ENCODE measurements at places on chromosomes 6 and 20. TPM values are rescaled to one million over a fixed set of nuclear protein-coding genes. Genes with fewer than 3 reads are reported as not detected.
A peak's percentile ranks its signal among the peaks of the same experiment; 100 is the strongest.

GRCh38 chr6:39333644-39334438, 11.3 kb upstream of the KCNK16 start:
- no peak for DNase-seq

DNA sequence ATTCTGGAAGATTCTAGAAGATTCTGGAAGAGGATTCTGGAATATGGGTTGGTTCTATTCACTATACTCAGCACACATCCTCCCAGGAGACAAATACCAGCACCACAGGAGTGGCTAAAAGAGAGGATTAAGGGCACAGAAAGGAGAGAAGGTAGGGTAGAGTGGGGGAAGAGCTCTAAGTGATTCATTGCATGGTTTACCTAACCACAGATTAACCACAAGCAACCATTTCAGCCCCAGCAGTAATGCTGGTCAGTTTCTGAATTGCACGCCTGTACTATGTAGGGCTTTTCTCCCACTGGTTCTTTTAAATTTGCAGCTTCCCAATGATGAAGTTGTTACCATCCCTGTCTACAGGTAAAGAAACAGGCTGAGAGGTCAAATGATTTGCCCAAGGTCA, 192.7 kb upstream of the PMEPA1 start:
- no peak for DNase-seq

HSPA12B gene
- total RNA-seq = not detected

GRCh38 chr6:50734488-50734887, 21.2 kb downstream of the TFAP2D start:
- no peak for DNase-seq

LCA5 gene
- 1.7 TPM for total RNA-seq

DNA sequence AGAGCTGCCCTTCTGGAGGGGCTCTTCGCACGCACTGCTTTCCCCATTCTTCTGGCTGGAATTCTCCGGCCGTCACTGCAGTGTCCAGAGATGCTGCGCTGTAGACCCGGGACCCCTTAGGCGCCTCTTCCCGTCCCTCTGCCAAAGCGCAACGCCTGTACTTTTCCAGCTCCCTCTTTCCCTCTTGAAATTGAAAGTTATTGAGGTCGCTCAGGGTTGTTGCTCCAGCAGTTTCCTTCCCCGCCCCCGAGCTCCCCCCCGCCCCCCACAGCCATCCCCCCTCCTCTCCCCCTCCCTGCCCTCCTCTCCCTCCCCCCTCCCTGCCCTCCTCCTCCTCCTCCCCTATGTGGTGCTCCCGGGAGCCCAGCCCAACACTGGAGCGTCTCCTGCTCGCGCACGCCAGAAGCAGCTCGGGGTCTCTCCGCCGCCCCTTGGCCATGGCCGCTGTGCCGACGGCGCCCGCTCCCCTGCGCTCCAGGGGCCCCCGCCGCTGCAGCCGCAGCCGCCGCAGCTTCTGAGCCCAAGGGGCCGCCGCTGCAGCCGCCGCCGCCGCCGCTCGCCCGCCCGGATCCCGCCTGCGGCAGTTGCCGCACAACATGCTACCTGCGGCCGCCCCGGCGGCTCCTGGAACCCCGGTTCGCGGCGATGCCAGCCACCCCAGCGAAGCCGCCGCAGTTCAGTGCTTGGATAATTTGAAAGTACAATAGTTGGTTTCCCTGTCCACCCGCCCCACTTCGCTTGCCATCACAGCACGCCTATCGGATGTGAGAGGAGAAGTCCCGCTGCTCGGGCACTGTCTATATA, at the start of gene RSPO3:
RSPO3 (plus strand) TSS at position 374 of the 804 bp plus-strand sequence. CDS start 522 bp downstream, outside the sequence.
- no peak for DNase-seq

- DNase-seq = no peak
These were observed 4.5 kb upstream of the MYT1 start for GRCh38 chr20:64159711-64160110.

GRCh38 chr20:43846516-43846905, 68.1 kb upstream of the TOX2 start:
- no peak for DNase-seq

- no peak for DNase-seq
These were observed 2.1 kb downstream of the TGM6 start for GRCh38 chr20:2382833-2383232.

ID4 gene
- 7.0 TPM for total RNA-seq

CCN5 gene
- not detected for total RNA-seq

- no peak for DNase-seq
These were observed 78.4 kb downstream of the PREP start for GRCh38 chr6:105324386-105324950.

DNA sequence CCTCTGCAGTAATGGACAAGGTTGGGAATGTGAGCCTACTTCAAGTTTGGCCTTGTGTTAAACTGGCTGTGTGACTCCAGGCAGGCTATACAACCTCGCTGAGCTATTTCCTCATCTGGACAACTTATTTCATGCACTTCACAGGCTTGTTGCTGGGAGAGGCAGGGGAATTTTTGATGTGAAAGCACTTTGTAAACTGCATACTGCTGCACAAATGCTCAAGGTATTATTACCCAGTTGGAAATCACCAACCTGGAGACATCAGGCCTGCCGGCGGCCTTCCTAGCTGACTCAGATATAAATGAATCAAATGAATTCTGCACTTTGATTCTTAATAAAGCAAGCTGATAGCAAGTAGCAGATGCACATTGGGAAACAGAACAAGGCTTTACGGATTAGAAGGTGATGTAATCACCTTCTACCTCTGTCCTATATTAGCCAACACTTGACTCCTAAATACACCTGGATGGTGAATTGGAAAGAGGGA, 10.1 kb downstream of the JARID2 start:
- DNase-seq = no peak

IRF4 gene
- total RNA-seq = not detected

DNA sequence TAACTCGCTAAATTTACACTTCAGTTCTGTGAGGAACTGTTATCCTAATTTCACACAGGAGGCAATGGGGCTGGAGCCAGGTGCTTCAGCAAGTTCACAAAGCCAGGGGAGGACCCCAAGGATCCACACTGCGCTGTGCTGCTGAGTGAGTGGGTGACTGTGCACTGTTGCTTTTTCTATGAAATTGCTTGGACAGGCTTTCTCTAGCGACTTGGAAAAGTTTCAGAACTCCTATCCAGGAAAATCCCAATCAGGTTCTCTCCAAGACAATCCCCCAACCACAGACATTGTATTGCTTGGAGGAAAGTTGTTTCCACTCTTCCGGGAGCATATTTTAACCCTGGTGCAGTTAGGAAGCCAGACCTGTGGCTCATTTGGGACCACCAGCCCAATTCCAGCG, 175.9 kb upstream of the CST7 start:
- no peak for DNase-seq

DNA sequence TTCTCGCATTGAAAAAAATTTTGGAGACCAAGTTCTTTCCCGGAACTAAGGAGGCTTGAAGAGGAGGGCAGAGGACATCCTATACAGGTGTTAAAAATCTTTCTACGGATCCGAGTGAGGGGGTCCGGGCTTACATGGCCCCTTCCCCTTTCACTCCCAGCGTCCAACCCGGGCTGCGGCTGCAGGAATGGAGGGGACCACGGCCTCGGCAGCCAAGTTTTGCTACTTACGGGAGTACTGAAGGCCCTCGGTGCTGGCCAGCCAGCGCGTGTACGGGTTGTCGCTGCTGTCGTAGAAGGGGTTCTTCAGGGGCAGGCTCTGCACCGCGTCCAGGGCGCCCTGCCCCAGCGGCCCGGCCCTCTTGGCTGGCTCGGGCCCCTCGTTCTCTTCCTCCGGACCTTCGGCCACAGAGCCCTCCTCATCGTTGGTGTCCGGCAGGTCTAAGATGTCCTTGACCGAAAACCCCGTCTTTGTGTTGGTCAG, 642 bp downstream of the NKX2-2 start:
- DNase-seq = no peak

- DNase-seq = peak; percentile 96
These were observed 318.1 kb downstream of the CLIC5 start for GRCh38 chr6:45697605-45698004.

DNA sequence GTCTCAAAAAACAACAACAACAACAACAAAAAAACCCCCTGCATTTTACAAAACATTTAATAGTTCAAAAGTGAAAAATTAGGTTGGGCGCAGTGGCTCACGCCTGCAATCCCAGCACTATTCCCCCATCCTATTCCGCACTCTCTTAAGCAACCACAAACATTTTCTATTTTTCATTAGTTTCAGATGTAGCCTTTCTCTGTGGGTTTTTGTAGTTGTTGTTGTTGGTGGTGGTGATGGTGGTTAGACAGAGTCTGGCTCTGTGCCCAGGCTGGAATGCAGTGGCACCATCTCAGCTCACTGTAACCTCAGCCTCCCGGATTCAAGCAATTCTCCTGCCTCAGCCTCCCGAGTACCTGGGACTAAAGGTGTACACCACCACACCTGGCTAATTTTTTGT, 6.4 kb upstream of the GMNN start:
- DNase-seq = no peak

DNA sequence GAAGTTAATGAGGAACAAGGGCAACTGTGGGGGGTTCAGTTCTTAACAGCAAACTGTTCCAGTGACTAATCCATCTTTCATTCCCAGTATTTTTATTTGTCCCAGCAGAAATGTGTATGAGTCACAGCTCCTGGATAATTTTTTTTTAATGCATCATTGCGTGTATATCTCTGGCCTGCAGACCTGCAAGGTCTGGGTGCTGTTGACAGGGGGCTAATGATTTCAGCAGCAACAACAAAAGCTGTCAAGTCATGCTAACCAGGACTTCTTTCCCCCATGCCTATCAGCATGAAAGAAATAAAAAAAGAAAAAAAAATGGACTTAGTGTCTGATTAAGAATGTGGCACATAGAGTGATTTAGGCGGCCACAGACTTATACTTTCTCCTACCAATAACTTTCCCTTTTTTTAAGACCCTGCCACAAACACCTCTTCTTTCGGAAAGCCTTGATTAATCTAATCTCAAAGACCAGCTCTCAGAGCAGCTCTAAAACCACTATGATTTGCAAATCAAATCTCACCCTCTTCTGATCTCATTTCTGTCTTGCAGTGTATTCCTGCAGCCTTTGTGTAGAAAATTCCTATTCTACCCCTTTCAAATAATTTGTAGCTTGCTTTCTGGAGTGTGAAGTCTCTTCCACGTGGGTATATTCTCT, 14.2 kb upstream of the PREX1 start:
- DNase-seq = no peak

DNA sequence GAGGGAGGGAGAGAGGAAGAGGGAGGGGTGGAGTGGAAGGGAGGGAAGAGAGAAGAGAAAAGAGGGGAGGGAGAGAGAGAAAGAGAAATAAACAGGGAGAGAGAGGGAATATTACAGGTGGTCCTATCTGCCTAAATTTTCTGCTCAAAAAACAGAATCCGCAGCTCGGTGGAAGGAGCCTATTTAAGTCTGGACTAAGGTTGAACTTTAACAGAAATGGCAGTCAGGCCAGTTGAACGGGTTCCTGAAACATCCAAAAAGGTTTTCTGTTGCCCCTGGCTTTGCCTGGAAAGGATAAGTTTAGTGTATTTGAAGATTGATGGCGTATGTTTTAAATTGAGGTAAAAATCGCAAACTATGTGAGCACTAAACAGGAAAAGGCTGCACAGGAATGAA, 2.2 kb downstream of the TFAP2B start:
- no peak for DNase-seq

- no peak for DNase-seq
These were observed 130.5 kb upstream of the SLC24A3 start for GRCh38 chr20:19081937-19082336.

DNA sequence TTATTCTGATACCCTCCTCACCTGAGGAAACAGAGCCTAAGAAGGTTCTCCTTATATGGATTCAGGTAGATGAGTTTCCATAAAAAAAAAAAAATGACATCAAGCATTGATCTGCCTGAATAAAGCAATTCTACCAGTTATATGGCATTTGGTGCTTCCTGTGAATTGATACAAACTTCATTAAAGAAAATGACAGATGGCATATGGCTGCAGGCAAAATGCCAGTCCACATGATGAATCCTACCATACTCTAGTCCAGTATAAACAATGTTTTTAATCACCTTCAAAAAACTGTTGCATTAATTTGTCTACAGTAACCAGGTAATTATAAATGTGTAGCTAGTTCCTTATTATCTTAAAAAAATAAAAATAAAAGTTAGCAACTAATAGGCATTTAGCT, 559.2 kb upstream of the FLRT3 start:
- no peak for DNase-seq

- no peak for DNase-seq
These were observed 1.1 kb downstream of the FBXO30 start for GRCh38 chr6:145813285-145814034.

SLC26A8 gene
- total RNA-seq = 1.4 TPM

DNA sequence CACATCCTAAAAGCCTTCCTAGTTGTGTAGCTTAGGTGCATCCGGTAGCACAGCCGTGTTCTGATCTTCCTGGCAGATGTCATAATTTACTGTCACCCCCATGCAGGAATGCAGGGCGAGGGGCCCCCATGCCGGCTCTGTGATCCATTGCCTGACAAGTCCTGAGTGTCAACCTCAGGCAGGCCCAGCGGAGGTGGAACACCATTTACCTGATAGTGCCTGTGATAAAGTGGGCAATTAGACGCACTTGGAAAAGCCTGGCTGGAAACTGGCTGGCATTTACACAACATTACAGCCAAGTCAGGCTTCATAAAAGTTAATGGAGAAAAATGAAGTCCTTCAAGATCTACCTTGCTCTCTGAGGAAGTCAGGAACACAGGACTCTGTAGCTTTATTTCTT, 521.4 kb upstream of the JAG1 start:
- DNase-seq = no peak

DNA sequence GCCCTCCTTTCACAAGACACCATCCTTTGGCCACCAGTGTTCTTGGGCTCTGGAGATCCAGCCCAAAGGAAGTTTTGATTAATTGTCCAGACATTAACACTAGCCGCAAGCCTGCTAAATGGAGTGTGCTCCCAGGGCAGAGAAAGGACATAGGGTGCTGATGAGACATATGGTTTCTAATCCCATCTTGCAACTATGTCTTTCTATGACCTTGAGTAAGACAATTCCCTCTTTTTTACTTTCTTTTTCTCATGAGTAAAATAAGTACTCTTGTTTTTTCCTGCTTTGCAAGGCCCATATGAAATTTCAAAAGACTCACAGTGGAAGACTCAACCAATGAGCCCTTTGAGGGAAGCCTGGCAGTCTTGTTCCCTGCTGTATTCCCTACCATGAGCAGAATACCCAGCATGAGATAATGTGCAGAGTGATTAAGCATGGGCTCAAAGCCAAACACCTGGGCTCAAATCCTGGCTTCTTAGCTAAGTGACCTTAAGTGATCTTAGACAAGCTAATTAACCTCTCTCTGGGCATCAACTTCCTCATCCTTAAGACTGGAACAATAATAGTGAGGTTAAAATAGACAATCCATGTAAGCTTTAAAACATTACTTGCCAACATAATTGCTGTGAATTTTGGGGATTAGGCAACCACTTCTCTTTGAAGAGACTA, at the start of gene WFDC10B:
WFDC10B (minus strand) TSS at position 51 of the 669 bp plus-strand sequence. CDS start 19,027 bp downstream, outside the sequence.
- no peak for DNase-seq

TAP2 gene
- total RNA-seq = 29.4 TPM

SRSF3 gene
- 700 TPM for total RNA-seq

SLC22A7 gene
- total RNA-seq = not detected

- no peak for DNase-seq
These were observed 42.5 kb upstream of the IPCEF1 start for GRCh38 chr6:154399097-154399496.

GRCh38 chr20:50679753-50680104, 11.6 kb downstream of the RIPOR3 start:
- DNase-seq = no peak

MAS1L gene
- total RNA-seq = not detected
